Spinal cord (tissue), 10 donors: ENCODE measurements at places on chromosomes 3 and 15. TPM values are rescaled to one million over a fixed set of nuclear protein-coding genes. Genes with fewer than 3 reads are reported as not detected.
A peak's percentile ranks its signal among the peaks of the same experiment; 100 is the strongest.

GRCh38 chr3:80785475-80785874 is 976.0 kb downstream of the GBE1 start:
- H3K27ac ChIP-seq, result no peak overlapping the region
- H3K27me3 ChIP-seq, result no peaks in the 10 kb centered on the region
- H3K4me1 ChIP-seq, result no peaks in the 10 kb centered on the region

- no peak overlapping the region for H3K27ac ChIP-seq
- H3K27me3 ChIP-seq, result no peaks in the 10 kb centered on the region
- H3K4me1 ChIP-seq, result peaks cover 8% of the 10 kb centered on the region
- no peak for DNase-seq
Observed at GRCh38 chr3:186949281-186949982, 19.1 kb downstream of the ST6GAL1 start.

DNA sequence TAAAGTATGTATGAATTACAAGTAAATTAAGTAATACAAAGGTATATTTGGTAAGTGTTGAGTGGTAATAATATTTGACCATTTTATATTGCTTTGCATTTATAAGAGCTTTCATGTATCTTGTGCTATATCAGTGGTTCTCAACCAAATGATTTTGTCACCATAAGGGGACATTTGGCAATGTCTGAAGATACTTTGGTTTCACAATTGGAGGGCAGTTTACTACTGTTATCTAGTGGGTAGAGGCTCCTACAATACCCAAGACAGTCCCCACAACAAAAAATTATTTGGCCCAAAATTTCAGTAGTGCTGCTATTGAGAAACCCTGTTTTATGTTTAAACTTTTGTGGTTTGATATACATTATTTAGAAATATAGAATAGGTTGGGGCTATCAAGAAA is 14.6 kb downstream of the TRPC1 start:
- no peaks in the 10 kb centered on the region for H3K4me1 ChIP-seq
- H3K4me3 ChIP-seq, result no peak overlapping the region
- H3K36me3 ChIP-seq, result no peaks in the 10 kb centered on the region
- H3K27ac ChIP-seq, result no peak overlapping the region

DNA sequence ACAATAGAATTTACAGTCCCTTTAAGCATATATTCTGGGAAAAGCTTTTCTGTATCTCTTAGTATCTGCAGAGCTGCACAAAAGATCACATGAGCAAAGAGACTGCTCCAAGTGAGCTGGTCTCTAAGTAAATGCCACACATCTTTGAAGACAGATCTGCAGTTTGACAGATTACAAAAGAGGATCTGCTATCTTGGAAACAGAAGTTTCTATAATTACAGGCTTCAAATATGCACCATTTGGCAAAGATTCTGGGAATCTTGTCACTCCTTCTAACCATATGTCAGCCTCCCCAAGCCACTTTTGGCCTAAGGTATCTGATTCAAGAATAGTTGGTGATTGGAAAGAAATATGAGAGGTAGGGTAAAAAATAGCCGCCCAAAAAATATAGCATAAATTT is 9.6 kb upstream of the CFAP44 start:
- no peak overlapping the region for H3K27ac ChIP-seq
- no peak for DNase-seq
- H3K4me1 ChIP-seq, result no peaks in the 10 kb centered on the region
- H3K4me3 ChIP-seq, result no peak overlapping the region
- no peaks in the 10 kb centered on the region for H3K27me3 ChIP-seq

GRCh38 chr3:14921811-14922705 is 25.3 kb upstream of the NR2C2 start:
- no peak for DNase-seq
- H3K27me3 ChIP-seq, result no peaks in the 10 kb centered on the region
- H3K36me3 ChIP-seq, result peaks cover 3% of the 10 kb centered on the region
- no peak overlapping the region for H3K4me3 ChIP-seq
- H3K27ac ChIP-seq, result no peak overlapping the region

GRCh38 chr3:11717301-11717700 is 73.6 kb upstream of the VGLL4 start:
- DNase-seq, result no peak
- peaks cover 9% of the 10 kb centered on the region for H3K4me1 ChIP-seq
- no peaks in the 10 kb centered on the region for H3K27me3 ChIP-seq
- H3K4me3 ChIP-seq, result peak overlapping the region; percentile 79

DNA sequence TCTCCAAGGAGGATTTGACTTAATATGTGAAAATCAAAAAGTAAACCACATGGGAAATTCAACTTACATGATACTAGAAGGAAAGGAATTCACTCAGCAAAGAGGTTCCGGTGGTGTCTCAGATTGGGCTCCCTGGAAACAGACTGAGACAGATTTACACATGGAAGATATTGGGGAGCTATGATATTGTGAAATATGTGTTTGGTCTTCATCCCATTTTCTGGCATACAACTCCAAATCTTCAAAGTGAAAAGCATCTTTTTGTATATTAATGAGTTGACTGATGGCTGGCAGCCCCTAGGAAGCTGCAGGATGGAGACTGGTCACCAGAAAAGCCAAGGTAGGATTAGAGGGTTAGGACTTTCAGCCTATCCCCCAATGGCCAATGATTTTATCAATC is 29.3 kb downstream of the GRK7 start:
- H3K27ac ChIP-seq, result no peak overlapping the region
- no peaks in the 10 kb centered on the region for H3K36me3 ChIP-seq
- H3K27me3 ChIP-seq, result no peaks in the 10 kb centered on the region
- H3K4me1 ChIP-seq, result peaks cover 24% of the 10 kb centered on the region
- DNase-seq, result no peak

DNA sequence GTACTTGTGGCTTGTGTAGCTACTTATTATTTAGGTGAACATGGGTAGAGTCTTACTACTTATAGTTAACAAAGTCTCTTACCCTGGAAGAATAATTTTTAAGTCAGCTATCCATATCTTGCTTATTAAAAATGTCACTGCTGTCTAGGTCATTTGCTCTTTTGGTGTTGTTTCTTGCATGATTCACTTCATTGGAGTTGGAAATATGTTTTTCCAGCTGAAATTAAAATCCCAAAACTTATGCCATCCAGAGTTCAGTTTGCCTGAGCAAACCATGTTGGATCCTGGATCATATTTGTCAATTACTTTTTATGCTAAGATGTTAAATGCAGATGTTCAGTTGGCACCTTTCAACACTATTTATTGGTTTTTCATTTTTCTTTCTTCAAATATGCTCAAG is 421.0 kb upstream of the RBMS3 start:
- H3K27me3 ChIP-seq, result no peaks in the 10 kb centered on the region
- DNase-seq, result no peak
- H3K4me1 ChIP-seq, result no peaks in the 10 kb centered on the region
- no peak overlapping the region for H3K27ac ChIP-seq
- no peak overlapping the region for H3K4me3 ChIP-seq
- H3K36me3 ChIP-seq, result no peaks in the 10 kb centered on the region

DNA sequence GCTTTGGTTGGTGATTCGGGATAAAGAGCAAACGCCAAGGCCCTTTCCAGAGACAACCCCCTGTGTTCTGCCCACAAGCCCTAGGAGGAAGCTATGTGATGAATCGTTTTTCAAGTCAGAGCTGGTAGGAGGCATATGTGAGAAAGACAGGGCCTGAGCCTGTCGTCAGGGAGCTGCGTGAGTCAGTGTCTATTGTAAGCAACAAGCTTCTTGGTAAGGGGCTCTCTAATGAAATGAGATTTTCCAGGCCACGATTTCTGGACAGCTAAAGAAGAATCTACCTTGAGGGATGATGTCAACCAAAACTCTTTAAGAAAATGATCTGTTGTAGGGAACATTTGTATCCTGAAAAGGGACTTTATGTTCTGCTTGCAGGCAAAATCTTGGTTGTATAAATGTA is 318.9 kb upstream of the IL12A start:
- H3K4me1 ChIP-seq, result no peaks in the 10 kb centered on the region
- no peaks in the 10 kb centered on the region for H3K27me3 ChIP-seq
- no peak overlapping the region for H3K27ac ChIP-seq
- H3K4me3 ChIP-seq, result no peak overlapping the region

DNA sequence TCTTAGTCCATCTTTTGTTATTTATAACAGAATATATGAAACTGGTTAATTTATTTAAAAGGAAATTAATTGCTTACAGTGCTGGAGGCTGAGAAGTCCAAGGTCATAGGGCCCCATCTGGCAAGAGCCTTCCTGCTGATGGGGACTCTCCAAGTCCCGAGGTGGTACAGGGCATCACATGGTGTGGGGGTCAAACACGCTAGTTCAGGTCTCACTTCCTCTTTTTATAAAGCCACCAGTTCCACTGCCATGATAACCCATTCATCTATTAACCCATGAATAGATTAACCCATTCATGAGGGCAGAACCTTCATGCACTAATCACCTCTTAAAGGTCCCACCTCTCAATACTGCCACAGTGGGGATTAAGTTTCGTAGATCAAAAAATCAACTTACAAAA is 659.3 kb downstream of the NAALADL2 start:
- no peaks in the 10 kb centered on the region for H3K36me3 ChIP-seq
- no peak for DNase-seq
- H3K27ac ChIP-seq, result no peak overlapping the region
- no peaks in the 10 kb centered on the region for H3K27me3 ChIP-seq
- no peak overlapping the region for H3K4me3 ChIP-seq
- H3K4me1 ChIP-seq, result no peaks in the 10 kb centered on the region

- H3K4me1 ChIP-seq, result no peaks in the 10 kb centered on the region
- no peaks in the 10 kb centered on the region for H3K27me3 ChIP-seq
- no peaks in the 10 kb centered on the region for H3K36me3 ChIP-seq
- no peak overlapping the region for H3K4me3 ChIP-seq
Observed at GRCh38 chr15:66866656-66867055, 164.6 kb downstream of the SMAD6 start.

DNA sequence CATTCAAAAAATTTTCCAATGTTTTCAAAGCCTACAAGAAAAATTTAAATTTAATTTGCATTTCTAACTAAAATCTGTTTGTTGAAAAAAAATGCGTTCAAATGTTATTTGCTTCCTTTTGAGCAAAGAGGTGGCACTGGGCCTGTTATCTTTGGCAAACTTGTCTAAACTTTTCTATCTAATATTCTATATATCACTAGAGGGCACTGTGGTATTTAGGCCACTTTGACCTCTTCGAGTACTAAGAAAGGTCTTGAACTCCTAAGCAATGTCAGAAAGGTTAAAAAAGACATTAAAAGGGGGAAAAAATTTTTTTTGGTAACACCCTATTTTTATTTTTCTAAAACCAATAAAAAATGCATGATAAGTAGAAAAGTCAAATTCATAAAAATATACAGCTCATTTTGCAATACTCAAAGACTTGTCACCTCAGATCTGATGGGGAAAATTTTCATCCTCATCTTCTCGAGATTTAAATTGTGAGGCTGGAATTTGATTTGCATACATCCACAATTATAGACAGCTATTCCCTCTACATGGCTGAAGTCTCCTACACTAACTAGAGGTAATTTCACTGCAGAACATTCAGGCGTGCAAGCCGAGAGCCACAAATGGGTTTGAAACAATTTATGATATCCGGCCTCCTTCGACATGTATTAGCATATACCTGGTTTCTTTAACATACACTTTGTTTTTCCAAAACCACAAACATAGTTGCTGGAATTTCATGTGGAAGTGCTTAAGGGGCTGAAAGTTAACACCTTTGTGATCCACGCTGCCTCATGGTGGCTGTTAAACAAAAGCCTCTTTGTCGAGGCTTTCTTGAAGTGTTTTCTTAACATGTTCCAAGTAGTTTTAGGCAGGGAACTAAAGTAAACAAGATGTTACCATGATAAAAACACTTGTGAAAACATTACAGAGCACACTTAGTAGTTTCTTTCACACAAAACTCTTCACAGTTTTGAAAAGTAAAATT is 576.4 kb downstream of the FOXP1 start:
- no peaks in the 10 kb centered on the region for H3K36me3 ChIP-seq
- H3K4me3 ChIP-seq, result no peak overlapping the region
- DNase-seq, result peak; percentile 65
- H3K4me1 ChIP-seq, result no peaks in the 10 kb centered on the region
- no peaks in the 10 kb centered on the region for H3K27me3 ChIP-seq
- peak overlapping the region; percentile 20 for H3K27ac ChIP-seq

- H3K27ac ChIP-seq, result no peak overlapping the region
- no peak for DNase-seq
- no peaks in the 10 kb centered on the region for H3K27me3 ChIP-seq
Observed at GRCh38 chr15:70265466-70265978, 167.8 kb upstream of the TLE3 start.

DNA sequence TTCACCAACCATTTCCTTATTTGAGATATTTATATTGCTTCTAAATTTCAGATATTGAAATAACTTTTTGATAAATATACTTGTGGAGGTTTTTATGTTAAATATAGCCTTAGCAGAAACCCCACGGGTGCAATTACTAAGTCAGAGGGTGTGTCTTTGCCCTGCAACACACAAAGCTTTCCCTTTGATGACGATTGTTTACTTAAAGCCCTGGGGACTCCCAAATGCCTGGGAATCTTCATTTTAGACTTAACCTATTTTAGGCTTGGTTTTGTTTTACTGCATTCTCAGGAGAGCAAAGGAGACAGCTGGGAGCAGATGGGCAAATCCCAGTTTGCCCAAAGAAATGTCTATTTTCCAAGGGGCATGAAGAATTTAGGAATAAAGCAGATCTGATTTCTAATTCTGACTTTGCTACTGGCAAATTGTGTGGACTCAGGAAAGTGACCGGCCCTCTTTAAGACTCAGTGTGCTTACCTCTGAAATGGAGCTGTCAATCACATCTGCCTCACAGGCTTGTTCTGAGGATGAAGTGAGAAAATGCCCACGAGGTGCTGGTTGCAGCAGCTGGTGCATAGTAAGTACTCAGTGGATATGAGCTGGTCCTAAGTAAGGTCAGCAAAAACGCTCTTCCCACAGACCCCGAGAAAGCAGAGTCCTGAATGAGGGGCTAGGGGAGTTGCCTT is 49.3 kb upstream of the CA12 start:
- H3K27ac ChIP-seq, result no peak overlapping the region
- H3K27me3 ChIP-seq, result no peaks in the 10 kb centered on the region
- H3K4me3 ChIP-seq, result no peak overlapping the region
- no peak for DNase-seq
- H3K4me1 ChIP-seq, result peaks cover 26% of the 10 kb centered on the region

- no peaks in the 10 kb centered on the region for H3K36me3 ChIP-seq
- H3K4me3 ChIP-seq, result peak overlapping the region; percentile 9
- peak; percentile 48 for DNase-seq
- peak overlapping the region; percentile 78 for H3K27ac ChIP-seq
- no peaks in the 10 kb centered on the region for H3K27me3 ChIP-seq
Observed at GRCh38 chr3:171838218-171838720, 4.9 kb upstream of the TMEM212 start.

The ARF4 gene
- total RNA-seq, result 177 TPM

The KCNAB1 gene
- 27.5 TPM for total RNA-seq

The GPR156 gene
- total RNA-seq, result 2.1 TPM

The CLRN1 gene
- total RNA-seq, result not detected

The DALRD3 gene
- total RNA-seq, result 35.7 TPM

The FYTTD1 gene
- total RNA-seq, result 83.1 TPM

The NOX5 gene
- total RNA-seq, result 0.22 TPM

The AMIGO3 gene
- not detected for total RNA-seq

The NR1I2 gene
- 0.69 TPM for total RNA-seq
